Sciatic nerve (tissue), 2 donors: ENCODE measurements at places on chromosomes 7 and 10.

- DNase-seq: peak; percentile 31
These were observed 27.0 kb upstream of the HSPA12A start for GRCh38 chr10:116769368-116769767.

DNA sequence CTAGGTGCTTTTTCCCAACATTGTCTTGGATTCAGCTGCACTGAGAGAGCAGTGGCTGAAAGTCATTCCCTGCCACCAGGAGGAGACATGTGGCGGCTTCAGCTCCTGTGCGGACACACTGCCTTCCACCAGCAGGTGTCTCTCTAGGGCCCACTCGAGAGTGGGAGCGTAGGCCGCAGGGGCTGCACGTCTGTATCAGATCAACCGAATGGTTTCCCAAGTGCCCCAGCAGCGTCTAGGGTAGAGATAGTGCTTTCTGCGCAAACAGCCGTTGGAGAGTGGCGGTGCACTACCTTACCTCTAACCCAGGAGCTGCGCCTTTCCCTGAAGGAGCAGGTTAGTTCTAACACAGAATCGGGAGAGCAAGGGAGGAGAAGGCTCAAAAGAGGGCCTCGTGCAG is 31.7 kb downstream of the PAPOLB start:
- DNase-seq: peak; percentile 79

DNA sequence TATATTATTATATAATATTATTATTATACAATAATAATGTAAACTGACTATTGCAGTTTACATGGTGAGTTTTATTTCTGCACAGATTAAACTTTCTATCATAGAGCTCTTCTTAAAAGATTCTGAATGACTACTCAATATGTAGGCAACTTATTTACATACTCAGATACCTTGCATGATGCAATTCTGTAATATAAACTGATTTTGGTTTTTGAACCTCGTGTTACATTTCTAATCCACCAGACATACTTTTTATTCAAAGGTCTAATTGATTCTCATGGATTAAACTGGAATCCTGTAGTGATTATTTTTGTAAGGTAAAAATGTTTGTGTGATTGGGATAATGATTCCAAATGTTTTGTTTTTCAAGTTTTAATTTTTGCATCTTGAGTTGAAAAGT is 19.9 kb downstream of the SLC26A4 start:
- no peak for DNase-seq

- no peak for DNase-seq
These were observed 958 bp upstream of the ESYT2 start for GRCh38 chr7:158830211-158830723.

- no peak for DNase-seq
These were observed 24.0 kb downstream of the LRRC20 start for GRCh38 chr10:70358446-70358845.

- DNase-seq: peak; percentile 69
These were observed 262.8 kb upstream of the AOAH start for GRCh38 chr7:36986948-36987724.

- DNase-seq: peak; percentile 70
These were observed 4.4 kb upstream of the MYL7 start for GRCh38 chr7:44145479-44145968.

DNA sequence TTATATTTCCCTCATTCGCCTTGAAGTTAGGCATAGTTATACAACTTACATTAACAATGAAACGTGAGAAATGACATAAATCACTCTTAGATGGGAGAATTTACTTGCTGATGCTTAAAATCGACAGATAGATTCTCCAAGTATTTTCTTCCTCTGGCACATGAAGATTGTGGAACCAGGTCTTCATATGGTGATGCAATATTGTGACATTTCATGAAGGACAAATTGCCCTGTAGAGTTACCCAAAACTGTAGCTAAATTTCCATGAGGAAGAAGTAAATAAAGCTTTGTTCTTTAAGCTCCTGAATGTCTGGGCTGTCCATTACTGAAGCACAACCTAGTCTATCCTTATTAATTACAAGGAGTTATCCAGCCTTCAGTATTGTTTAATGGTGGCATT is 353.1 kb downstream of the THSD7A start:
- DNase-seq: no peak

GRCh38 chr10:70601746-70602145 is 795 bp downstream of the PRF1 start:
- no peak for DNase-seq

- DNase-seq: no peak
These were observed 82.6 kb upstream of the CELF2 start for GRCh38 chr10:10935032-10935431.

GRCh38 chr10:104947314-104947713 is 306.2 kb downstream of the SORCS3 start:
- DNase-seq: no peak

- DNase-seq: no peak
These were observed 130.0 kb upstream of the LRRTM3 start for GRCh38 chr10:66795866-66796265.

- DNase-seq: no peak
These were observed 198.1 kb upstream of the KLF14 start for GRCh38 chr7:130932088-130932487.

DNA sequence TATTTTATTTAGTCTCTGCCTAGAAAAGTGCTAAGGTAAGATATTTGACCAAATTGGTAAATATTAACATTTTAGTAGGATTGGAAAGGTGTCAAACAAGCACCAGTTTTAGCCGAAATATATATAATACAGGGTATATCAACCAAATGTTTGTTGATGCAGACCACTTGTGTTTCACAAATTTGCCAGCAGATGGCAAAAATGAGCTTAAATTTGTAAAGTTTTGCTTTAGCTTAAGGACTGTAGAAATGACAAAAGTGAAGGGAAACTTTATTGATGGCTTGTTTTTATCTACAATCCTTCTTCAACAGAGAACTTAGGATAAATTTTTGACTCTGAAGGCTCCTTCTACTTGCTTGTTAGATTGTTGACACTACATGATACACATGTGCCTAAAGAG is 4.8 kb upstream of the POLR1F start:
- no peak for DNase-seq
